PC-9 (cell line): ENCODE measurements at places on chromosomes 6 and 20. TPM values are rescaled to one million over a fixed set of nuclear protein-coding genes. Genes with fewer than 3 reads are reported as not detected.
A peak's percentile ranks its signal among the peaks of the same experiment; 100 is the strongest.

MEI4 gene
- not detected in 2 replicates for total RNA-seq

DNA sequence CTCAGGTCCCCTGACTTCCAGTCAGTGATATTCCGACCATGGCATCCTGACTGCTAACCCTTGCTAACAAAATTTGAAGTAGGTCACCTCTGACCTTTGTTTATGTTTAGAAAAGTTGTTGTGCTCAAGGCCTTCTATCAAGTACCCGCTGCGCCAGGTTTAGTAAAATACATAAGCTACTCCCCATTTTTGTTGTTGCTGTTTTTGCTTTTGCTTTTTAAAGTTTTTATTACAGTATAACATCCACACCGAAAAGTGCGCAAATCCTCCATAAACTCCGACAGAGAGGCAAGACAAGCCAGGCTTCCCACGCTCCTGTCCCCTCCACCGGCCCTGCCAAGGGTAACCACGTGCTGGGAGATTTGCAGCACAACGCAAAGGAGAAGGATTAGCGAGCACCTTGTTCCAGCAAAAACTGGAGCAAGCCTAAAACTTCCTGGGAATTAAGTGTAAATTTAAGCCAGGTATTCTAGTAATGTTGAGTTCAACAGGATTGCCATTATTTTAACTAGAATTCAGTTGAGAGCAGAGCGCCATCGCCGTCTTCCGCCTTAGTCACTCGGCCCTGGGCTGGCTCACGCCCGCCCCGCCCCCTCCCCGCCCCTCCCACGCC lies 17.8 kb upstream of the HMGN4 start:
- DNase-seq: peak; percentile 46

DNA sequence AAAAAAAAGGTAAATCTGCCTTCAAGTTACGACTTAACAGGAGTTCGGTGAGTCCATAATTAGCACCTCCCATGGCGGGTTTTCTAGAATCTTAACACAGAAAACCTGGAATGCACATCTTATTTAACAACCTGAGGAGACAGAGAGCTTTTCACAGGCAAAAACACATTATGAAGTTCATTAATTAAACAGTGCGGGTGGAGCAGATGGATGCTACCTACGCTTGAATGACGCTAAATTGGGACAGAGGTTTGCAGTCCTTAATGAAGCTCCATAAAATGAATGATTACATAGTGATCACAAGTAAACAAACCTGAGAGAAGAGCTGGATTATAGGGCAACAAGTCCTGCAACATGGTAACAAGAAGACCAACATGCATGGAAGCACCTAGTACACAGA lies 81.0 kb downstream of the INSM1 start:
- DNase-seq: no peak

AIF1 gene
- not detected in 2 replicates for total RNA-seq

HLA-DRB1 gene
- 2.3 and 3.1 TPM in 2 replicates for total RNA-seq

GRCh38 chr6:36020154-36020553 lies 4.3 kb downstream of the SLC26A8 start:
- DNase-seq: no peak

DNA sequence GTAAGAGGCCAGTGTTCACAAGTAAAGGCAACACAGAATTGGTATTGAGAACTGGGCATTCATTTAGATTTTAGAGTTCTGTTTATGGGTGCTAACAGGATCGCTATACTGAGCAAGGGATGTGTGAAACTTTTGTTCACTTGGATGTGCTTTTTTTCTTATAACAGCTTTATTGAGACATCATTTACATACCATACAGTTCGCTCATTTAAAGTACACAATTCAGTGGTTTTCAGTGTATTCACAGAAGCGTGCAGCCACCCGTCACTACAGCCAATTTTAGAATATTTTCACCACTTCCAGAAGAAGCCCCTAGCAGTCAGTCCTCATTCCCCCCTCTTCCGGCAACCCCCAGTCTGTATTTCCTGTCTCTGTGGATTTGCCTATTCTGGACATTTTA lies 48.7 kb downstream of the GFRA4 start:
- no peak for DNase-seq

DNA sequence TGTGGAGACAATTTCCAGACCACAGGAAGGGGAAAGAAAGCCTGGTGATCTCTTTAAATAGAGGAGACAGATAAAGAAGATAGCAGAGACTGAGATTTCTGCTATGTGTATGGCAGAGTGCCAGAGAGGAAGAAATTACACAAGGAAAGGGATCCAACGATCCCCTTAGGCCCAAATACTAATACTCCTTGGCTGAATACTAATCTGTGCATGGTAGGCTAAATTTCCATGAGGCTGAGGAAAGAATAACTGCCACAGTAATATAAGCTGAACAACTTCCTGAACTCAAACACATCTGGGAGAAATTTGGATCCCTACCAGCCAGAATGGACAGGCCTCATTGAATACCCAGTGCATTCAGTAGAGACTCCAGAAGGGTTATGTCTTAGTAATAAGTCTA lies 83.3 kb upstream of the TNFAIP3 start:
- no peak for DNase-seq

DNA sequence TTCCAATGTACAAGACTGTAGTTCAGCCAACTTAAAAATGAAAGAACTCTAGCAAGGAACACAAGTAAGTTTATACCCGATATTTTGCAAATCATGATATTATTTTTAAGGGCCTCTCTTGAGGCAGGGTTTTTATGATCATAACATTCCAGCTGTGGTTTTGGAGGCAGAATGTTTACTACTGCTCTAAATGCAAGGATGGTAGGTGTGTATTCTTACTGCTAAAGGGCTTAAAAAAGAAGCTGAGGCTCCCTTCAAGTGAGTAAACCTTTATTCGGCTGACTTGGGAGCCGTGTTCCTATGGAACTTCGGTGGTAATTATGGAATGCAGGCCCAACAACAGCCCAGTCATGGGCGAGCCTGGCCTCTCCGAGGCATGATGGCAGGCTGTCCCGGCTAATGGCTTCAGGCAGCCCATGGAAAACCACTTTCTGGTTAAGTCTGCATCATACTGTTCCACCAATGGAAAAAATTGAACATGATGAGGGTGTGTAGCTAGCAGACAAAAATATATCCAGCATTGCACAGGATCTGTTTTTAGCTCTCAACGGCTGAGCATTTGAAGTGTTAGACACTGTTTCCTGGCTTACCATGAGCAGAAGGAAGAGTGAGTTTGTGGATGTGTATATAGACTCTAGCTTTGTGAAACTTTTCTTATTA lies 111.5 kb downstream of the TIAM2 start:
- DNase-seq: no peak

- no peak for DNase-seq
Measured at GRCh38 chr20:48944663-48945297, 23.3 kb downstream of the ARFGEF2 start.

DNA sequence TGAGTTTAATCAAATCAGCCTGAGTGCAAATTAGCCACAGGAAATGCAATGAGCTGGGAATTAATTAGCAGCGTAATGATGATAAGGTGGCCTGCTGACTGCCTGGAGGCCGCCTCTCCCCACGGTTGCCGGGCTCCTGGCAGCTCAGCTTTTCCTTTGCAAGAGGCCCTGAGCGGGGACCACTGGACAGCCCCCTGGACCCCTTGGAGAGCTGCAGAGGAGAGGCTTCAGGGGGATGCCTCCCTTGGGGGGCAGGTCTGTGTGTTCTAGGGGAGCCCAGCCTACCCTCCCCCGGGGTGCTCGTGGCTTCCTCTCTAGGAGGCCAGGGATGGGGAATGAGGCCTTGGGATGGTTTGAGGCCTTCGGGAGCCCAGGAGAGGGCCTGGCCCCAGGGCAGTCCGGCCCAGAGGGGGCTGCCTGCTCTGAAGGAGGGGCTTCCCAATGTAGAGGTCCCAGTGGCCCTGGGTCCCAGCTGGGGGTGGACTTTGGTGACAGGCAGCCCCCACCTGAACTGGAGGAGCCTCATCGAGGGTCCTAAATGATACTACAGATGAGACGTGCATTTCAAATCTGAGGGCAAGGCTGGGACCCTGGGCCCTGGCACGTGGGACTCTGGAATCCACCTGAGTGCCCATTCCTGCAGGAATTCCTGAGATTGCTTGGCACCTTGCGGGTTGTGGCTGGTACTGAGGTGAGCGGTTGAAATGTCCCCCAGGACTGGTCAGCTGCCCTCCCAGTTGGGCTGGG lies 66.4 kb upstream of the BHLHE23 start:
- DNase-seq: no peak

EPHA7 gene
- 0.57 and 1.0 TPM in 2 replicates for total RNA-seq

GRCh38 chr6:108822401-108822800 lies 25.8 kb upstream of the ARMC2 start:
- DNase-seq: no peak

SLC22A16 gene
- total RNA-seq: not detected in 2 replicates

- peak; percentile 67 for DNase-seq
Measured at GRCh38 chr6:148445116-148445515, 102.5 kb downstream of the SASH1 start.

DNA sequence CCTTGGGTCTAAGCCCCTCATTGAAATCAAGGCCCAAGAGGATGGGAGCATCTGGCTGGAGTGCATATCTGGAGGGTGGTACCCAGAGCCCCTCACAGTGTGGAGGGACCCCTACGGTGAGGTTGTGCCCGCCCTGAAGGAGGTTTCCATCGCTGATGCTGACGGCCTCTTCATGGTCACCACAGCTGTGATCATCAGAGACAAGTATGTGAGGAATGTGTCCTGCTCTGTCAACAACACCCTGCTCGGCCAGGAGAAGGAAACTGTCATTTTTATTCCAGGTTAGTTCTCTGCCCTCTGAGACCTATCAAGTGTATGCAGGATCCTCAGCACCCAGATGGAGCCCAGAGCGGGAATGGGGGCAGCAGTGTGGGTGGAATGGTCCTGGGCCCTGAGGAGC lies 5.1 kb downstream of the BTN2A2 start:
- DNase-seq: peak; percentile 22

DNA sequence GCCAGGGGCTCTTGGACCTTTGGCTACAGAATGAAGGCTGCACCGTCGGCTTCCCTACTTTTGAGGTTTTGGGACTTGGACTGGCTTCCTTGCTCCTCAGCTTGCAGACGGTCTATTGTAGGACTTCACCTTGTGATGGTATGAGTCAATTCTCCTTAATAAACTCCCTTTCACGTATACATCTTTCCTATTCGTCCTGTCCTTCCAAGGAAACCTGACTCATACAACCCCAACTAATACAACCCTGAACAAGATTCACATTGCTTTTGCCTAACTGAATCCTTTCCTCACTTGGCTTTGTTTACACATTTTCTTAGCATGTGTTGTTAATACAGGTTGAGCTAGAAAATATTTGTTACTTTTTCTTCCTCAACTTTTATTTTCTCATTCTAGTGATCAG lies 21.9 kb downstream of the TBXT start:
- no peak for DNase-seq

CHD6 gene
- total RNA-seq: 48.6 and 51.1 TPM in 2 replicates

GRCh38 chr6:46217671-46218131 lies 46.9 kb upstream of the ENPP5 start:
- no peak for DNase-seq

DNA sequence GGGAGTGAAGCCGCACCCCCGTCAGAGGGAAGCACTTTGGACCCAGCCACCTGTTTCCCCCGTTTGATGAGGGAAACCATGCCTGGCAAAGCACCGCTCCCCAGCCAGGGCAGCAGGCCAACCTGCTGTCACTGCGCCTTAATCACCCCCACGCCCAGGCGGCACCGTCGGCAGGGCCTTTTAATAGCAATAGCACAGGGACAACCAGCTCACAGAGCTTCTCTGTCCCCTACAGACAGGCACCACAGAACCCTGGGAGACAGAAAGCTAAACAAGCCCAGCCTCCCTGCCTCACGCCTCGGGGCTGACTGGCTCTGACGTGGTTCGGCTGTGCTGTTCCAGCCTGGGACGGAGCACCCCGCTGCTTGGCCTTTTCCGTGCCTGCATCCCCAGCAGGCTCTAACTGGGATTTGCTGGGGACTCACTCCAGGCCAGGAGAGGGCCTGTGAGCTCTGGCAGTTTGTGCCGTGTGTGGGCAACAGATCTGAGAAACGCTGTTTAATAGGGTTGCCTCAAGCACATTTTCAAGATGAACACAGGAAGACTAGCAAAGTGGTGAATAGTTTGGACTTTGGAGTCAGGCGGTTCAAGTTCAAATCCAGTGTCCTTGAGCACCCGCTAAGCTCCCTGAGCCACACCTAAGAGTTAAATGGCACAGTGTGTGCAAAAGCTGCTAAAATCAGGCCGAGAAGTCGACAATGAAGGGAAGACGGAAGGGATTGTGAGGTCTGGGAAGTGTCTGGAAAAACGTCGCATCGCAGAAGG lies 223.8 kb downstream of the NRN1 start:
- no peak for DNase-seq

- no peak for DNase-seq
Measured at GRCh38 chr6:16089232-16090062, 39.4 kb upstream of the MYLIP start.

DNA sequence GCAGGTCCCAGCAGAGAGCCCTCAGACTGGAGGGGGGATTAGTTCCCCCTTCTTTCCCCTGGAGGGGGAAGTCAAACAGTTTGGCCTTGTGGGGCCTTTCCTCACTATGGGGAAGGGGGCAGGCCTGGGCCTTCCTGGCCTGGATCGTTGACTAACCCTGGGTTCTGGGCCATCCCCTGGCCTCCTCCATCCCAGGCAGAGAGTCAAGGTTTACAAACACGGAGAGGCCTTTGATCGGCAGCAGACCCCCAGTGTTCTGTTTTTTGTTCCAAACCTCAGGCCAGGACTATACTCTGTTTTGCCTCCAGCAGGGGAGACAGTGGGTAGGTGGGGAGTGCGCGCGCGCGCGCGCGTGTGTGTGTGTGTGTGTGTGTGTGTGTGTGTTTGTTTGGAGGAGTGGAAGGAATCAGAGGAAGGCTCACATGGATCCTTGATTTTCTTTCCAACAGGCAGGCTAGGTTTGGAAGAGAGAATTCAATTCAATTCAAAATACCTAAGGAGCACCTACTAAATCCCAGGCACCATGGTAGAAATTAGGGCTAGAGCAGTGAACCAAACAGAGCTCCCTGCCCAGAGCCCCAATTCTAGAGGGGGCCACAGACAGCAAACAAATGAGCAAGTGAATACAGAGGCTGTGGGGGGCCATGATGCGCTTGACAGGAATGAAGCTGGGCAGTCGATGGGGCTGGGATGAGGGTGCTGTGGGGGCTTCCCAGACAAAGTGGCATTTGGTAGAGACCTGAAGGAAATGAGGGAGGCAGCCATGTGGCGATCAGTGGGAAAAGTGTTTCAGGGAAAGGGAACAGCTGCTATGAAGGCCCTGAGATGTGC lies 14.8 kb downstream of the TP53RK start:
- DNase-seq: no peak

DUSP15 gene
- not detected in 2 replicates for total RNA-seq

MMP24 gene
- total RNA-seq: 0.45 and 0.48 TPM in 2 replicates

- no peak for DNase-seq
Measured at GRCh38 chr20:18645196-18645745, 57.4 kb downstream of the DTD1 start.

GRCh38 chr6:47358440-47359225 lies 48.9 kb upstream of the TNFRSF21 start:
- no peak for DNase-seq
